ENCODE measurements at places on chromosomes 11 and 22. TPM values are rescaled to one million over a fixed set of nuclear protein-coding genes. Genes with fewer than 3 reads are reported as not detected.

TESMIN gene
- 6.2 TPM for total RNA-seq

C11orf98 gene
- total RNA-seq = 131 TPM

INPP5J gene
- 0.42 TPM for total RNA-seq

GLYATL1B gene
- not detected for total RNA-seq

REXO2 gene
- total RNA-seq = 107 TPM

C11orf86 gene
- total RNA-seq = 61.9 TPM

AHNAK gene
- total RNA-seq = 326 TPM

RANGAP1 gene
- 86.5 TPM for total RNA-seq

P2RY2 gene
- total RNA-seq = 11.5 TPM

CRYAB gene
- 20.7 TPM for total RNA-seq

ZNF280B gene
- 1.9 TPM for total RNA-seq

OR2AT4 gene
- total RNA-seq = not detected

HBG1 gene
- total RNA-seq = not detected

NXPE4 gene
- total RNA-seq = not detected

KDM4D gene
- total RNA-seq = 0.32 TPM

POU2AF3 gene
- 1.7 TPM for total RNA-seq

MRGPRX3 gene
- 0.14 TPM for total RNA-seq

NRIP3 gene
- total RNA-seq = 0.89 TPM

PLAAT4 gene
- 1.5 TPM for total RNA-seq

UPB1 gene
- total RNA-seq = not detected

LRRC74B gene
- not detected for total RNA-seq

ARHGEF17 gene
- total RNA-seq = 7.8 TPM

CARD18 gene
- not detected for total RNA-seq

APOA5 gene
- not detected for total RNA-seq

BTBD18 gene
- total RNA-seq = not detected

KRTAP5-10 gene
- not detected for total RNA-seq

TECTA gene
- 0.12 TPM for total RNA-seq

ZBTB16 gene
- 1.6 TPM for total RNA-seq

CLTCL1 gene
- total RNA-seq = 4.9 TPM

ATG2A gene
- total RNA-seq = 19.2 TPM

CCDC82 gene
- total RNA-seq = 18.1 TPM

PKNOX2 gene
- not detected for total RNA-seq

MOV10L1 gene
- total RNA-seq = 0.10 TPM

TSGA10IP gene
- not detected for total RNA-seq

TALDO1 gene
- total RNA-seq = 388 TPM

SYNGR1 gene
- total RNA-seq = 11.9 TPM

CLMP gene
- 26.7 TPM for total RNA-seq

AGBL2 gene
- total RNA-seq = 1.0 TPM

CDC42BPG gene
- total RNA-seq = 1.0 TPM

TBX10 gene
- total RNA-seq = not detected

RHOD gene
- total RNA-seq = 31.4 TPM

ACR gene
- total RNA-seq = not detected

MUC5B gene
- total RNA-seq = 1.1 TPM

XNDC1N gene
- total RNA-seq = 3.4 TPM

MUC2 gene
- 0.13 TPM for total RNA-seq

SAA4 gene
- not detected for total RNA-seq

KCTD17 gene
- total RNA-seq = 24.1 TPM

NCF4 gene
- total RNA-seq = not detected

FAU gene
- total RNA-seq = 861 TPM

DUSP18 gene
- 4.2 TPM for total RNA-seq

SNX15 gene
- 18.9 TPM for total RNA-seq

CHRNA10 gene
- total RNA-seq = 0.98 TPM

Measured in A549 treated with dexamethasone at 1 μM for 4 hours (cell line).